Activated naive CD8-positive, alpha-beta T cell treated with anti-CD3 and anti-CD28 coated beads, Interleukin-2, amount 50 U/mL, for 16 hours (primary cell): ENCODE measurements at places on chromosomes 12 and 14.

- no peak for DNase-seq
Observed at GRCh38 chr12:13836099-13836498, 145.3 kb downstream of the GRIN2B start.

DNA sequence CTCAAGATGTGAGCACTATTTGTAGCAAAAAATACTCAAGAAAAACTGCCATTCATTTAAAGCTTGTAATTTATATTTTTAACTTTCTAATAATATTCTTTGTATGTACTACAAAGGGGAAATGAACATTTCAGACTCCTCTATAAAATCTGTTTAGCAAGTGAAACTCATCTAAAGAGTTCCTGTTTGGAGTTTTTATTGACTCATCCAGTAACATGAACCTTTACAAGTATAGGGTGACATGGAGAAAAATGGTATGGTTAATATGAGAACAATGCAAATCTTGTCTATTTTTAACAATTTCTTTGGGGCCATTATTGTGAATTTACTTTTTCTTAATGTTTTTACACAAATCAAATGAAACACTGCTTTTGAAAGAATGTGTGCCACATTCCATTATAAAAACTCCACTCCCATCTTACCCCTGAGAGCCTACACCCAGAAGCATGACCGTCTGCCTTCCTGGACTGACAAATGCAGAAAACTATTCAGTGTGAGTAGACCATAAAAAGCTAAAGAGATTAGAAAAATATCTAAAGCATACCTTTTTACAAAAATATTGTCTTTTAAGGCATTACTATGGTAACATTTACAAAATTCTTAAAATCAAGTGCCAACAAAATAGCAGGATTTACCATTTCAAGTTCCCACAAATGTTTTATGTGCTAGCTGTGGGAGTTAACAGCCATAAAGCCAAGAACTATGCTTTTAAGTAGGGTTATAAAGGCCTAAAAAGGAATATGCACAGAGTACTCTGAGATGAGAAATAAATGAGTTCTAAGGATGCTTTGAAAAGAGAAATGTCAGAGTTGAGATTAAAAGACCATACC lies 144.0 kb downstream of the ADAMTS20 start:
- no peak for DNase-seq

DNA sequence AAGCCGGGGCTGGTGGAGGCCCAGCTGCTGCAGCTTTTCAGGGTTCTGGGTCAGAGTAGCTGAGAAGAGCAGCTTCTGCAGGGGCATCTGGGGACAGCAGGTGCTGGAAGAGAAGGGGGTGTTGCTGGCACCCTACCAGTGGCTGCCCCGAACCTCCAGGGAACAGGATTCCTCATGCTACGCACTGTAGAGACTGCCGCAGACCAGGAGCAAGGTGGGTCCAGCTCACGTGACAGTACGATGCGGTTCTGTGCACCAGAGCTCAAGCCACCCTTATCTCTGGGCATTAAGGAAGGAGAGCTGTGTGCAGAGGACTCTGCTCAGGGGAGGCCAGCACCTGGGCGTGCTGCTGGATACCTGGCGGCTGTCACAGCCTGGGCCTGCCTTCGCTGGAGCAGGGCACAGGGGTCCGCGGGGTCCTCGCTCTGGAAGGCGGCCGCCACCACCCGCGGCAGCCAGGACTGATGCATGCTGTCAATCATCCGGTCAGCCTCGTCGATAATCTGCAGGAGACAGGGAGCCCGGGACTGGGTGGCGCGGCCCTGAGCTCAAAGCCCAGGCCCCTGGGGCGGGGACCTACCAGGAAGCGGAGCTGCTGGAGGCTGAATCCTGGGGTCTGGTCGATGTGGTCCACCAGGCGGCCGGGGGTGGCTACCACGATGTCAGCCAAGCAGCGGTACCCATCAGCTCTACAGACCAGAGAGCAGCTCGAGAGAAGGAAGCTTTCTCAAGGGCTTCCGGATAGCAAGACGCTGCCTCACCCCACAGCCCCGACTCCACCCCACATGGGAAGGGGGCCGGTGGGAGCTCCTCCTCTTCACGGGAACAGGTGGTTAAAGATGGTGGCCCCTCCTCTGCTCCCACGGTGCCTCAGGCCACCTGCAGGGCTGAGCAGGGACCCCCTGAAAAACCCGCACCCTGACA lies 2.9 kb downstream of the DDX51 start:
- no peak for DNase-seq

GRCh38 chr14:38122241-38122640 lies 85.5 kb upstream of the SSTR1 start:
- no peak for DNase-seq

DNA sequence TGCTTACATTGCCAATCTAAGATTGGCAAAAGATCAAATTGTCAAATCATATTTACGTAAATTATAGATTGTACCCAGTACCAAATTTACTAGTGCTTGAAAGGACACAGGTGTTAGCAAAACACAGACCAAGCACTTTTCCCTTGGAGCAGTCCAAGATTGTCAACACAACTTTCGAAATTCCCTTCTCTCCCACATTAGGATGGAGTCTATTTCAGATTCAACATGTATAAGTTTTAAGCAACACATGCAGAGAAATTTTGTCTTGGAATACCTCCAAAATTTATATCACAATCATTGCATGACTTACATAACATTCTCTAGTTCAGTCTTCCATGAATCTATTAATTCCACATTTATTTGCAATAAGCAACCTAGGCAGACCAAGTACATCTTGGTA lies 74.9 kb upstream of the SLCO1C1 start:
- no peak for DNase-seq

DNA sequence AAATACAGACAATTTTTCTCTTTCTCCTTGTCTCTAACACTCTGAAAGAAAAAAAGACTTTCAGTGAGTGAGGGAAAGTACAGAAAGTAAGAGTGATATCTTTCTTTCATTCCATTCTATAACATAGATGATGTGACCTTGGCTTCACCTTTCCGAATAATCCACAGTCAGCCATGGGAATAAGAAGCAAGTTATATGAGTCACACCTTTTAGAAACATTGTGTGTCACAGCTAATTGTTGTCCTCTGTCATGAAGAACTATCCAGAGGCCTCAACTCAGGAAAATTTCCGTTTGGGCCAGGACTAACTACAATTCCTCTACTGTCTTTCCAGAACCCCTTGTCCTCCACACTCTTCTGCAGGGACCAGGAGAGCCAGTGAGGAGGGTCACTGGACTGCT lies 209.7 kb upstream of the FAR2 start:
- DNase-seq = no peak

DNA sequence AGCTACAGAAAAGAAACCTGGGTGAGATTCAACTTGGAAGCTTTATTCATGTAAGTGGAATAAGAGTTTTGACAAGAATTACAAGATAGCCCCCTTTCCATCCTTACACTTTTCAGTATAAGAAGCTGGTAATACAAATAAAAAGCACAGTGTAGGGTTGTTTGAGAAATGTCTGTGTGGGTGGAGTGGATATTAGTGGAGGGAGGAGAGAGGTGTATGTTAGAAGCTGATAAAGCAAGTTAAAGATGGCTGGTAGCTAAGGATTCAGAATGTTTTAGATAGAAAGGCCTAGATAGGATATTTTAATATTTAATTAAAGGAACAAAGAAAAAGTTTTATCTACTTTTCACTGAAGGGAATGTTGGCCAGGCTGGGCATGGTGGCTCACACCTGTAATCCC lies 12.5 kb downstream of the CFAP54 start:
- DNase-seq = no peak

DNA sequence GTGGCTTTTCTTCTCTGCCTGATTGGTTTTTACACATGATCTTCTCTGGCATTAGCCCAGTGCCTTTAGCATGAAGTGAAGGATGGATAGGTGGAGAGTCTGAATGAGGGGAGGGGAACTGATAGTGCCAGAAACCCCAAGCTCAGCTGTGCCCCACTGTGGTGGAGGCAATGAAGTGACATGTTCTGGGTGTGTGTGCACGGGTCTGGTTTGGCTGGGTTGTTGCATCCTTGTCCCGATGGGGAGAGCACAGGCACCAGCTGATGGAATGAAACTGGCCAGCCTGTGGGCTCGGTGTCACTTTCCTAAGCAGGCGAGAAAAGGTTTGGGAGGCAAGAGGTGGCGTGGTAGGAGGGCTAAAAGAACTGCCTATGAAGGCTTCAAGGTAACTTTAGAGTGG lies 65.3 kb downstream of the CACNA1C start:
- no peak for DNase-seq

DNA sequence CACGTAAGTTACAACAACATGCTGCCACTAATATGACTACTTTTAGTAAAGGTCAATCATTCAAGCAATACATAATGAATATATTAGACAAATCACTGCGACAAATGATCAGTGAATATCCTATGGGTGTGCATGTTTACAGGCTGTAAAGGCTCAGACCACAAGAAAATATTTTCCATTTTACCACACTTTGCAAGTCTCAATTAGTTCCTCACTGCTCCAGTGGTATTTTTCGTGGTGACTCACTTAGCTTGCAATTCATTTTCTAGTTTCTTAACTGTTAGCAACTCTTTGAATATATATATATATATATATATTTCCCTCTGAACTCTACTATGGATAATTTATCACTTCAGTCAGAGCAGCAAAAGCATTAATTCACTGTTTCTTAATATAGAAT lies 96.9 kb downstream of the EML5 start:
- no peak for DNase-seq

DNA sequence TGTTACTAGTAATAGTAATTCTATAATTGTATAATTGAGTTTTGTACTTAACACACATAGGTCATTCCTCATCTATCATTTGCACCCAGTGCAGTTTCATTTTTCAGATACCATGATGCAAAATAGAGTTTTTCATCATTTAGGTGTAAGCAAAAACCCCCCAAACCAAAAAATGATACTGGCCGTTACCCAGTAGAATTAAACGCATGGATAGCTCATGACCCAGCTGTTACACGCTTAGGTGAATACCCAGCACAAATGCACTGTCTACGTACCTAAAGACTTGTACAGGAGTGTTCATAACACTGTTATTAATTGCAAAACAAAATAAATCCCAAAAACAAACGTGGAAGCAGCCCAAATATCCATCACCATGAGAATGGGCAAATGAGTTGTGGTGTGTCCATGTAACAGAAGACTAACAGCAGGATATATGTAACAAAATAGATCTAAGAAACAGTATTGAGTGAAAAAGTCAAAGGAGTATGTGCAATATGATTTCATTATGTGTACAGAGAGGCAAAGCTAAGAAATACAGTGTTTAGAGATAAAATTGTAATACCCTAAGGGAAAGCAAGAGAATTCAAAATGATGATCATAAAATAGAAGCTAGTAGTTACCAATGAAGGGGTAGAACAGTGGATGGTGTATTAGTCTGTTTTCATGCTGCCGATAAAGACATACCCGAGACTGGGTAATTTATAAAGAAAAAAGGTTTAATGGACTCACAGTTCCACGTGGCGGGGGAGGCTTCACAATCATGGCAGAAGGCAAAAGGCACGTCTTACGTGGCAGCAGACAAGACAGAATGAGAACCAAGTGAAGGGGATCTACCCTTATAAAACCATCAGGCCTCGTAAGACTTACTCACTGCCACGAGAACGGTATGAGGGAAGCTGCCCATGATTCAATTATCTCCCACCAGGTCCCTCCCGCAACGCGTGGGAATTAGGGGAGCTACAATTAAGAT lies 49.8 kb downstream of the EID3 start:
- no peak for DNase-seq

- no peak for DNase-seq
Observed at GRCh38 chr14:76133103-76133502, 18.6 kb upstream of the GPATCH2L start.

DNA sequence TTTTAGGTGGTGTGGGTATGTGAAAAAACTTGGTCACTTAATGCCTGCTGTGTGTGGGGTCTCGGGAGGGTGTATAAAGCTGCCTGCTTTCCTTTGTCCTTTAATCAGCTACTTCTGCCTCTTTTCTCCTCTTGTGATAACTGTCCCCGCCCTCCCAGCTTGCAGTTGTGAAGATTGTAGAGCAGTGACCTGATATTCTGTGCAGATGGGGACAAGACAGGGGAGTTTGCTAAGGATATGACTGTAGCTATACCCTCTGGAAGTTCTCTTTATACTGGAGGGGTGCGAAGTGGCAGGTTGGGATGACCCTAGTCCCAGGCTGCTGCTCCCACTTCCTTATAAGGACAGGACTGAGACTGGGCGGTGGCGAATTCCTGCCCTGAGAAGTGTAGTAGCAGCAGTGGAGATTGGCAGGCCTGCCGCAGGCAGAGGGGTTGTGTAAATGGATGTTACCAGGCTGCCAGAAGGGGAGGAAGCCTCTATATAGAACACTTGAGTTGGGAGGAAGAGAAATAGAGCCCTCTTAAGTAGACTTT lies 835 bp downstream of the MYL6 start:
- DNase-seq = no peak

- DNase-seq = no peak
Observed at GRCh38 chr14:67705211-67705610, 3.5 kb downstream of the RDH12 start.

DNA sequence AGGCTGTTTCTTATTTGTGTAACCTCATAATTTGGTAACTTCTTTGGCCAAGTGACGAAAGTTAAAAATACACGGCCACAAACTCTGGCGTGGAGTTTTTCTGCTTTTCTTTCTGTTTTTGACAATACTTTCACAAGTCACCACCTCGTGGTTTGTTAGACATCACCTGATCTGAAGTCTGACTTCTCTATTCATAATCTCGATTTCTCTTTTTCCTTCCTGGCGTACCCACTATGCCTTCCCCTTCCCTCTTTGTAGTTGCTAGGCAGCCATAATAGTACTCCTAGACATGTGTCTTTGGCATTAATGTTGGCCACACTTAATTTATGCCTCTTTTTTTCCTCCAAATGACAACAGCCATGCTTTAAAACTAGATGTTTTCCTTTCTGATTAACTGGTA lies 97.6 kb downstream of the POLR3B start:
- DNase-seq = no peak
